GM18507 (cell line): ENCODE measurements at places on chromosomes 2 and 18.

- DNase-seq = no peak
Measured at GRCh38 chr18:37253394-37254235, 312.0 kb downstream of the CELF4 start.

GRCh38 chr2:102235491-102235890 lies 48.7 kb downstream of the IL1RL2 start:
- no peak for DNase-seq

DNA sequence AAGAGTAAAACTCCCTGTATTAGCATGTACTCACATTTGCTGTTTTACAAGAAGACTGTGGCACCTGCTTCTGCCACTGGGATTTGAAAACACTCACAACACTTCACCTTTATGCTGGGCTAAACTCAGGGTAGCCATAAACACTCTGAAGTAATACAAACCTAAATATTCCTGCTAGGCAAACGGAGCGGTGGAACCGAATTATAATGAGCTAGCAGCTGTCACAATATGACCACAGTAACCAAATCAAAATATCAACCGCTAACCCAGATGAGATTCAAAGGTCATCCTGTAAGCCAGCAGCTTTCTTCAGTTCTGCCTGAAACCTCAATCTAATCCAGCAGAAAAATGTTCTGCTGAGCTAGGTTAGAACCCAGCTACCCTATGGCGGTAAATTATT lies 132.1 kb downstream of the TCF4 start:
- no peak for DNase-seq

DNA sequence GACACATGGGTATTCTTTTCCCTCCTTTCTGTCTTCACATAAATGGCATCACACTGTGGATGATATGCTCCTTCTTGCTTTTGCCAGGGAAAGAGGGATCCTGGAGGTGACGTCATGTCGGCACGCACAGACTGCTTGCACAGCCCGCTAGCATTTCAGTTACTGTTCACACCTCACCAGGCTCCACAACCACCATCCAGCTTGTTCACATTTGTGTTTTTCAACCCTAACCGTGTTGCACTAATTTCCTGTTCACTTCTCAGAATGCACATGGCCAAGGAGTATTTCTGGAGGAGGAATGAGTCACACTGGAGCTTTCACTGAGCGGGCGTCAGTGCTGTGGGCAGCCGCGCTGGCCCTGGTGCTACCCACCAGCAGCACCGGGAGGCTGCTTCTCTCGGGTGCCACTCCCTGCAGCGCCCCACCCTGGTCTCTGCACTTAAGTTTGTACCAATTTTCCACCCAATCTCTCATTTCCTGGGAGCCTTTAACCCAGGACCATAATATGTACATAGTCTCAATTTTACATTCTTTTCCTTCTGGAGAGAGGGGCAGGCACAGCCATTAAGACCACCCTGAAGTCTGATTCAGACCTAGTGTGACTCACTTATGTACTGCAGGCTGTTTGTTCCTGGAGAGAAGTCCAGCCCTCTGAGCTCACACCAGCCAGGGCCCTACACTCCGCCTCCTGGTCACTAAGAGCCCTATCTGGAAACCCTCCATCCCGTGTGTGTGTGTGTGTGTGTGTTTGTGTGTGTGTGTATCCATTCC lies 65.1 kb downstream of the MBP start:
- no peak for DNase-seq

DNA sequence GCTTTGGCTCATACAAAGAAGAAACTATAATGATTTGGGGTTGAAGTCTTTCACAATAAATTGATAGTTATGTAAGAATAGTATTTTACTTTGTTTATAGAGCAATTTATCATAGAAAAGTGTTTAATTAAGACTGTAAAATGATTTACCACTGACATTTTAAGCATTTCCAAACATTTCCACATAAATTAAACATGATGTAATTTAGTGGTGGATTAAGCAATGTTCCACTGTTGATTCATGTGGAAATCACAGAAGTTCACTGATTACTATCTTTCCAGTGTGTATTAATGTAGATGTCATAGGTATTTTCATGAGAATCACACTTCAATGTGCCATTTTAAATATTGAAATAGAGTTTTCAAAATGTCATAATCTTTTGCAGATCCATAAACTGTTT lies 40.1 kb upstream of the GRB14 start:
- DNase-seq = no peak

DNA sequence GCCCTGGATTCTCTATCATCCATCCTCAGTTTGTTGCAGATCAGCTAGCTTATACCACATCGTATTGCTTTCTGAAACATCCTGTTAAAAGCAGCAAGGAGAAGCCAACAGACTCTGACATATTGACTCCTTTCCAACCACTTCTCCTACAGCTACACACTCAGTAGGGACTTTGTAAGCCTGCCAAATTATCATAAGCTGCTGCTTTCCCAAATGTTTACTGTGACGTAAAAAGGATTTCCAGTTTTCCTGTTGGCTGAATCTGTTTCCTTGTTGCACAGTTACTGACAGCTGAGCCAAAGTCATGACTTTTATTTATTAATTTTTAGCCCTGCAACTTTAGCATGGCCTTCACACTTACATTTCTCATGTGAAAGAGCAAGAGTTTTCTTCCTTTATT lies 294.3 kb downstream of the KCNJ3 start:
- no peak for DNase-seq

GRCh38 chr2:26979741-26980140 lies 9.3 kb downstream of the MAPRE3 start:
- no peak for DNase-seq

DNA sequence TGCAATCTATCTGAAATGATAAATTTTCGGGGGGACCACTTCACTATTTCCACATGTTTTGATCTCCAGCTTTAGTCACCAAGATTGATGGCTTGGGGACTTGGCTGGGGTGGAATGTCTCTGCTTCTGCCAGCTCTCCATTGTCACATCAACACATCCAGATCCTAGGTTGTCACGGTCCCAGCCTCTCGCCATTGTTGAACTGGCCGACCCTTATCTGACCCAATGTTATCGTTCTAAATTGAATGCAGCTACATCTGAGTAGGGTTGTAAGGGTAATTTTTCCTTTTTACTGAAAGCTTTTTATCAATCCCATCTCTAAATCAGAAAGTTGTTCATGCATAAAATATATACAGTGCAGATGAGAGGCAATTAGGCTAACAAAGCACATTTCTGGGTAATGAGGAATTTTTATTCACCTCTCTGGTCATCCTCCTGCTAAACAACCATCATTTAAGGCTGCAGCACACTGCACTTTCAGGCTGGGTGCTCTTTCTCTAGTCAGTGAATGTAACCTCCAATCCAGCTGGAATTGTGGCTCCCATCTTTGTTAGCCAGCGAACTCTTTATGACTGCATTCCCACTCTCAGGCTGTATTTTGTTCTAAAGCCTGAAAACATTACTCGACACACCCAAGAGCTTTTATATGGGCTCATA lies 128.2 kb downstream of the COL4A4 start:
- no peak for DNase-seq
